SK-MEL-5 (cell line): ENCODE measurements at places on chromosomes 7 and 10.
A peak's percentile ranks its signal among the peaks of the same experiment; 100 is the strongest.

GRCh38 chr7:135801045-135801693 is 52.6 kb upstream of the FAM180A start:
- DNase-seq: peak; percentile 86

DNA sequence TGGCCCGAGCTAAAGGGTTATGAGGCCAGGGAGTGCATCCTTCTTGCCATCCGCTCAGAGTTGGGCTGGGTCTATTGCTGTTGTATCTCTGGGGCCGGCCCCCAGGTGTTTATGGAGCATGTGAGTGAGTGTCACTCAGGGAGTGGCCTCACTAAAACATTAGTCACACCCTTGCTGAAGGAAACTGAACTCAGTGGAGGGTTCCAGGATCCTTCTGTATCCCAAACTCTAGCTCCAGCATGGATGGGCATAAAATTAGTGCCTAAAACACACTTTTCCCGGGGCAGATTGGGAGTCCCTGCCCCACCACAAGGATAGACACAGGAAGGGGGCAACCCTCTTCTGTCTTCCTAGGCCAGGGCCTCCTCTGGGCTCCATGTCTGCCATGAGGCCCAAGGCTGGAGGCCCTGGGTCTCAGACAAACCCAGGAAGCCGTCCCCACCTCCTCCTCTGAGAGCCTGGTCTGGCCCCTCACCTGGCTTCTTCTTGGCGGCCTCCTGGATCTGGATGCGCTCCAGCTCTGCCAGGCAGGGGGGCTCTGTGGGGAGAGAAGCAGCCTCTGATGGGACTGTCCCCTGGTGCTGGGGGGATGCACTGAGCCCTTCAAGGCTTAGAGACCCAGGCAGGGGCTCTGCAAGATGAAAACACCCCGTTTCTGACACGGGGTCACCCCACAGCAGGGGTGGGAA is 24.5 kb downstream of the SPOCK2 start:
- DNase-seq: no peak

- DNase-seq: peak; percentile 98
Measured at GRCh38 chr7:43572516-43573049, 10.3 kb upstream of the STK17A start.

DNA sequence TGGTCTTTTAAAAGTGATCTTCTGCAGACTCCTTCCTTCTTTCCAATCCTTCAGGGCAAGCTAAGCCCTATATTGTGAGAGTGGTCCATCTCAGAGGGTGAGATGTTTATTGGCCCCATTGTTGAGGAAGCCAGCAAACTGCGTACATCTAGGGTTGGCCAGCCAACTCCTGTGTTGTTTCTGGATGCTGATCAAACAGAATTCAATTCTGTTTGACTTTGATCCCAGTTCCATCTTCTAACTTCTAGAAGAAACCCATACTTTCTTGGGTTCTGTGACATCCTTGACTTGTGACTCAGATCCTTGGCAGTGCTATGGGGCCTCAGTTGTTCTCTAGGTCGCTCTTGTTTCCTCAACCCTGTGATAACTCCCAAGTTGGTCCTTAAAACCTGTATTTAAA is 116.2 kb downstream of the LSMEM1 start:
- no peak for DNase-seq

- no peak for DNase-seq
Measured at GRCh38 chr7:50310361-50310760, 5.8 kb downstream of the IKZF1 start.

DNA sequence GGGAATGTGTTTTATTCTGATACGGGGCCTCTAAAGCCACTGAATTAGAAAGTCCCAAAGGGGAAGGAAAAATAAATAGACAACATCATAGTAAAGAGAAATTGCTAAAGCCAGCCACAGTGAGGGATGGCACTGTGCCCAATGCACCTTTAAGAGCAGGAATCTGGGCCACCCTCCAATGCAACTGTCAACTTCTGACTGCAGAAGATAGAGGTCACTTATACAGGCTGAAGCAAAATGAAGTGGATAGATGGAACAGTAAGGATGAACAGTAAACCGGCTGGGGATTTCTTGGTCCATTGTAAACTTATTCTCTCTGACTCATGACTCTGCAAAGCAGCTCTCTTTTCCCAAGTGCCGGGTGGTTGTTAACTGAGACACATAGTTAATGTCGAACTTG is 54.0 kb upstream of the KCNIP2 start:
- no peak for DNase-seq
